Hair follicular keratinocyte (primary cell): ENCODE measurements at places on chromosomes 1 and 21. TPM values are rescaled to one million over a fixed set of nuclear protein-coding genes. Genes with fewer than 3 reads are reported as not detected.

The SELP gene
- total RNA-seq, result not detected in 2 replicates

The LYPD8 gene
- total RNA-seq, result not detected in 2 replicates

The DCST1 gene
- not detected in 2 replicates for total RNA-seq

The KHDRBS1 gene
- 70.8 and 87.9 TPM in 2 replicates for total RNA-seq

The C1orf56 gene
- total RNA-seq, result 0.94 and 1.7 TPM in 2 replicates

The PROX1 gene
- total RNA-seq, result 0.15 and 0.16 TPM in 2 replicates

The SMIM1 gene
- total RNA-seq, result 11.9 TPM in 1 of 2 replicates, not detected in the other

The GJA8 gene
- total RNA-seq, result not detected in 2 replicates

The ZNF124 gene
- 10.2 and 13.8 TPM in 2 replicates for total RNA-seq

The CYP2J2 gene
- 2.4 and 3.5 TPM in 2 replicates for total RNA-seq

The SLFNL1 gene
- not detected in 2 replicates for total RNA-seq

The ALX3 gene
- not detected in 2 replicates for total RNA-seq

The SPATA6 gene
- 0.34 and 1.2 TPM in 2 replicates for total RNA-seq

The OR2T5 gene
- total RNA-seq, result not detected in 2 replicates
